Osteocyte (in vitro differentiated cells): ENCODE measurements at places on chromosomes 1 and 21.

GRCh38 chr1:15835741-15836510 lies 11.6 kb upstream of the SPEN start:
- DNase-seq, result peak; percentile 100

GRCh38 chr1:151060657-151061421 lies 642 bp downstream of the MLLT11 start:
- DNase-seq, result no peak

- DNase-seq, result no peak
Observed at GRCh38 chr1:209609041-209609790, 25.7 kb downstream of the CAMK1G start.

DNA sequence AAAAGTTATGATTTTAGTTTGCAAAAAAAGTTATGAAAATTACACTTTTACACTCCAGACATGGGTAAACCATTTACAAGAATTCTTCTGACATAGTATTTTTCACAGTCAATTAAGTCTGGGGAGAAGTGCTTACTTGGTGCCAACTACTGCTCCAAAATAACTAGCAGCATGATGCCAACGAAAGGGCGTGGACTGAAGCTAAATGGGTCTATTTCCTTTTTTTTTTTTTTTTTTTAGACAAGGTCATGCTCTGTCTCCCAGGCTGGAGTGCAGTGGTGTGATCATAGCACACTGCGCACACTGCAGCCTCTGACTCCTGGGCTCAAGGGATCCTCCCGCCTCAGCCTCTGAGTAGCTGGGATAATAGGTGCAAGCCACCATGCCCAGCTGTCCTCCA lies 43.2 kb downstream of the FMO4 start:
- no peak for DNase-seq

DNA sequence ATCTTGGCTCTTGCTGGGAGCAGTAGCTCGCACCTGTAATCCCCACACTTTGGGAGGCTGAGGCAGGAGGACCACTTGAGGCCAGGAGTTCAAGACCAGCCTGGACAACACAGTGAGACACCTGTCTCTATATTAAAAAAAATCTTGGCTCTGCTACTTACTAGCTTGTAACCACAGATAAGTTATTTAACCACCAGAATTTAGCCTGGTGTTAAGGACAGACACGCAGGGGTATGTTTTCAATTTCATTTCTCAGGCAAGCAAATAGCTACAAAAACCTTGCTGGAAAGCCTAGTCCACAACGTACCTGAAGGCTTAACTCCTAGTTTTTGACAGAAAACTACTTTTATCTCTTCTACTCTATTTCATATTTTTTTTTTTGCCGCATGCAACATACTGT lies 24.8 kb upstream of the GFI1 start:
- no peak for DNase-seq

DNA sequence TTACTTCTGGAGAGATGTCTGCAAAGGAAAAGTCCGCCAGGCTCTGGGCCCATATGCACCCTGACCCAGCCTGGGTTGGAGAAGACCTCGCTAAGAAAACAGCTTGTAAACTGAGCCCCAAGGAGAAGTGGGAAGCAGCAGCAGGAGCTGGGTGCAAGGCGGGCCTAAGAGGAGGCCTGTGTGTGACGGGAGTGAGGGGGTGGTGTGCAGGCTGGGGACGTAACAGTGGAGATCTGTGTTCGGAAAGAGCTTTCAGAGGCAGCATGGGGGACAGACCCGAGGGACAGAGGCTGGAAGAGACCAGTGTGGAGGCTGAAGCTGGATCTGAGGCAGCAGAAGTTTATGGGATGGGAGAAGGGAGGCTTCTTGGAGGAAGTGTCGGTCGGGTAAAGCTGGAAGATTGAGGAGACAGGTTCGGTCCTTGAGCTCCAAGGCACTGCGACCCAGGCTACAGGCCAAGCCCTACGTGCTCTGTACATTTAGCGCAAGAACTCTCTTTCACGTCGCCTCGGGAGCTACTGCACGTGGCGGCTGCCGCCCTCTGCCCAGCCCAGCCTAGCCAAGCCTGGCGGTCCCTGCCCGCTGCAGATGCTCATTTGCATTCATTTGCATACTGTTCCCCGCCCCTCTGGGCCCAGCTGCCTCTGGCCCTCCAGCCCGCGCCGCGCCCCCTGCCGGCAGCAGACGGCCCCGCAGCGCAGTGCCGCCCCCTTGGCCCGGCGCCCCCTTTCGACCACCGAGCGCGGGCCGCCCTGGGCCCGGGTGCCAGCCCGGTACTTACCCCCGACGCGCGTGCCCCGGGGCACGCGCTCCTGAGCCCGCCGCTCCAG lies 6.3 kb downstream of the HPCA start:
- no peak for DNase-seq

GRCh38 chr1:232538224-232538942 lies 91.5 kb downstream of the SIPA1L2 start:
- no peak for DNase-seq

DNA sequence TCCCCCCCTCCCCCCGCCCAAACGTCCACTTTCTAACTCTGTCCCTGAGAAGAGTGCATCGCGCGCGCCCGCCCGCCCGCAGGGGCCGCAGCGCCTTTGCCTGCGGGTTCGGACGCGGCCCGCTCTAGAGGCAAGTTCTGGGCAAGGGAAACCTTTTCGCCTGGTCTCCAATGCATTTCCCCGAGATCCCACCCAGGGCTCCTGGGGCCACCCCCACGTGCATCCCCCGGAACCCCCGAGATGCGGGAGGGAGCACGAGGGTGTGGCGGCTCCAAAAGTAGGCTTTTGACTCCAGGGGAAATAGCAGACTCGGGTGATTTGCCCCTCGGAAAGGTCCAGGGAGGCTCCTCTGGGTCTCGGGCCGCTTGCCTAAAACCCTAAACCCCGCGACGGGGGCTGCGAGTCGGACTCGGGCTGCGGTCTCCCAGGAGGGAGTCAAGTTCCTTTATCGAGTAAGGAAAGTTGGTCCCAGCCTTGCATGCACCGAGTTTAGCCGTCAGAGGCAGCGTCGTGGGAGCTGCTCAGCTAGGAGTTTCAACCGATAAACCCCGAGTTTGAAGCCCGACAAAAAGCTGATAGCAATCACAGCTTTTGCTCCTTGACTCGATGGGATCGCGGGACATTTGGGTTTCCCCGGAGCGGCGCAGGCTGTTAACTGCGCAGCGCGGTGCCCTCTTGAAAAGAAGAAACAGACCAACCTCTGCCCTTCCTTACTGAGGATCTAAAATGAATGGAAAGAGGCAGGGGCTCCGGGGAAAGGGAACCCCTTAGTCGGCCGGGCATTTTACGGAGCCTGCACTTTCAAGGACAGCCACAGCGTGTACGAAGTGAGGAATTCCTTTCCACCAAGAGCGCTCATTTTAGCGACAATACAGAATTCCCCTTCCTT lies 158.1 kb downstream of the RUNX1 start:
- DNase-seq, result no peak

DNA sequence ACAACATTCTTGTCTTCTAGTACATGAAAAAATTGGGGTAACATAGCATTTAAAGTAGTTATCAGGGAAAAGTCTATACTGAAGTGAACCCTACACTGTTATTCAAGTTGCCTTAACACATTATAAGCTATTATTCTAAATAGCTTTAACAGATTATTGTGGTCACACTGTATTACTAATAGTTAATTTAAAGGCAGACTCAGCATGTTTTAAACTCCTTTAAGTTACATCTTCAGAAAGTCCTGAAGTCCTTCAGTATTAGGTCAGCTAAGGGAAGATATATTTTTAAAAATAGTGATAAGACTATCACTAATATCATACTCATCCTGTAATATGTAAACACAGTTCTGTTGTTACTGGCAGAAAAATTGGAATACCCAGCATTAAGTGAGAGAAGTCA lies 67.4 kb downstream of the GPR137B start:
- no peak for DNase-seq

- no peak for DNase-seq
Observed at GRCh38 chr21:15222707-15223106, 157.9 kb upstream of the NRIP1 start.

GRCh38 chr1:214989341-214989740 lies 93.2 kb upstream of the KCNK2 start:
- no peak for DNase-seq

DNA sequence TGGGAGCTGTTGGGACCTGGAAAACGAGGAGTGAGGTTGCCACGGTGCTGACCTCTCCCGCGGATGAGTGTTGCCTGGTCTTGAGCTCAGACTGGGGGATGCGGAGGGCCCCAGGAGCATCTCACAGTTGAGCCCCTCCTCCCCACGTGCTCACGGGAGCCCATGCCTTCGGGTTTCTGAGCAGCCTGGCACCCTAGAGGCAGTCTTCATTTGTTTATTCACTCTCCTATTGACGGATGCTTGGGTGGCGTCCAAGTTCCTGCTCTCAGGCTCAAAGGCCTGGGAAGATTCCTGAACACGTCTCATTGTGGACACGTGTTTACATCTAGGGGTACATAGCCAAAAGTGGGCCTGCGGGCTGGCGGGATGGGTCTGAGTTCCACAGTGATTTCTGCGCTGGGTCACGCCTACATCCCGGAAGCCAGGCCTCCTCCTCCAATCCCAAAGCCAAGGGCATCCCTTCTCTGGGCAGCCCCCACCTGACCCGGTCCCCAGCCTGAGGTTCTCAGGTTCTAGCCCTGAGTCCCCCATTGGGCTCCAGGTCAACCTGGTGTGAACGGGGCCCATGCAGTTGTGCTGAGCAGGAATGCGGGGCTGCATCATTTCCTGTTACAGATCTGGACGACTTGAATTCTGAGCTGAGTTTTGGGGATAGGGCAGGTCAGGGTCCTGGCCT lies 14.7 kb downstream of the WNT3A start:
- DNase-seq, result no peak

DNA sequence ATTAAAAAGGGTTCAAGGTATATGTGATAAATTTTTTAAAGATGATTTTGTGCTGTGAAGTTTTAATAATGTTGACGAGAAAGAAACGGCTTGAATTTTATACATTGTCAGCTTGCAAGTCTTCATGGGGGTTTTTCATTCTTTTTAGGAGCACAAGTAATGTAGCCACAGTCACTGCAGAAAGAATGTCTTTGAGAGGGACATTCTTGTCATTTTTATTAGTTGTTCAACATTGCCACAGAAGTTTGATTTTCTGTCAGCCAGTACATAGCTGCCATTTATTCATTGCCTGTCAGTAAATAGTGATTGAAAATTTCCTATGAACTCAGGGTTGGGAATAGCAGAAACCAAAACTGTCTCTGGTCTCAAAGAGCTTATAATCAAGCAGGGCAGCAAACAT lies 156.3 kb downstream of the DHRS3 start:
- no peak for DNase-seq

GRCh38 chr1:199861020-199861795 lies 166.3 kb upstream of the NR5A2 start:
- DNase-seq, result no peak

- DNase-seq, result no peak
Observed at GRCh38 chr1:195876792-195877191, 731.4 kb downstream of the KCNT2 start.

- DNase-seq, result no peak
Observed at GRCh38 chr1:178916448-178917174, 45.7 kb upstream of the ANGPTL1 start.

GRCh38 chr1:160634543-160635491 lies 12.0 kb downstream of the SLAMF1 start:
- DNase-seq, result no peak

- no peak for DNase-seq
Observed at GRCh38 chr1:93442741-93443140, 5.2 kb upstream of the FNBP1L start.

GRCh38 chr1:203744075-203744972 lies 20.7 kb upstream of the LAX1 start:
- DNase-seq, result no peak

GRCh38 chr1:204524986-204525385 lies 8.8 kb downstream of the MDM4 start:
- DNase-seq, result no peak

- no peak for DNase-seq
Observed at GRCh38 chr1:168504064-168504837, 39.5 kb downstream of the XCL2 start.

DNA sequence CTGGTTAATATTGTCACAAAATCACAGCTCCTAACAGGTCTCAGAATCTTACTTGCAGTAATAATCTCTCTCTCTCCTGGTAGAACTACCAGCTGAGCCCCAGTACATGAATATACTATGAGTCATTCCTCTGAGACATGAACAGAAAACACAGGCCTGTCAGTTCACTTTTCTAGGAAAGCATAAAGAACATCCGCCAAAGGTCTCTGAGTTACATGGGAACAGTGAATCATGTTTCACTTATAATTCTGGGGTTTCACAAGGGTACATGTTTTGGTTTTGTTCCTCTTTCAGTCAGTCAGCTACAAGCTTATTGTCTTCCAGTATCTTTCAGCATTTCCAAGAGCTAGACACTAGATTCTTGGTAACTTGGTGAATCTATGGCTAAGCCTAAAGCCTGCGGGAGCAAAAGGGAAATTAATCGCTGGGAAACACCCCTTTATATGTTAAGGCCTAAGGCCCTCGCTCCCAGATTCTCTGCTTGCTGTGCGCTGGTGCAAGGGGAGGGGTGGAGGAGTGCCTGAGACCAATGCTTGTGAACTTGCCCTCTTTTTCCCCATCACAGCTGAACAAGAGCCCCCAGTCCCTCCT lies 31.7 kb downstream of the IFNGR2 start:
- DNase-seq, result no peak

GRCh38 chr1:46254668-46255067 lies 7.1 kb downstream of the RAD54L start:
- DNase-seq, result no peak

GRCh38 chr1:193281894-193282293 lies 95.5 kb upstream of the B3GALT2 start:
- DNase-seq, result no peak

DNA sequence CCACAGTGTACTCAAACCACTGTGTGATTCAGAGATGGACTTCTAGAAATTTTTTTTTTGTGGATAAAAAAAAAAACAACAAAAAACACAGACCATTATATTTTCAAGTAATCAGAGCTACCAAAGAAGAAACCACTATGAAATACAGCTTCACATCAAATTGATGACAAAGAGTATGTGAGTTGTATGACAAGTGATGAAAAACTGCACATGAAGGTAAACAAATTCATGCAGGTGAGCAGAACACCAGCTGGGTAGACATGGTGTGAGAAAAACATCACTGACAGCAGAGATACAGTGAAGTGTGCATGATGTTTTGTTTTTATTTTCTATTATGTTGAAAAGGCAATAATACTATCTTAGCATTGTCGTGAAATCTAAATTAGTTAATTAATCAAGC lies 8.0 kb upstream of the PTPRC start:
- no peak for DNase-seq

GRCh38 chr1:17984583-17984982 lies 123.0 kb upstream of the IGSF21 start:
- DNase-seq, result no peak

- no peak for DNase-seq
Observed at GRCh38 chr1:96409087-96409486, 312.5 kb upstream of the PTBP2 start.
